Umbilical cord (tissue), 2 donors: ENCODE measurements at places on chromosomes 3 and 15. TPM values are rescaled to one million over a fixed set of nuclear protein-coding genes. Genes with fewer than 3 reads are reported as not detected.
A peak's percentile ranks its signal among the peaks of the same experiment; 100 is the strongest.

The GUCA1C gene
- not detected for total RNA-seq

GRCh38 chr15:88932875-88933330, 19.7 kb upstream of the MFGE8 start:
- DNase-seq = no peak

- DNase-seq = peak; percentile 89
Measured at GRCh38 chr3:65619451-65619881, 419.3 kb downstream of the MAGI1 start.

- DNase-seq = peak; percentile 76
Measured at GRCh38 chr15:69852482-69852881, 245.2 kb downstream of the TLE3 start.

GRCh38 chr15:101320501-101321052, 25.5 kb upstream of the SNRPA1 start:
- DNase-seq = peak; percentile 72

- no peak for DNase-seq
Measured at GRCh38 chr15:69712991-69713390, 260.4 kb downstream of the RPLP1 start.

- DNase-seq = peak; percentile 71
Measured at GRCh38 chr3:171646357-171647133, 163.7 kb downstream of the PLD1 start.

DNA sequence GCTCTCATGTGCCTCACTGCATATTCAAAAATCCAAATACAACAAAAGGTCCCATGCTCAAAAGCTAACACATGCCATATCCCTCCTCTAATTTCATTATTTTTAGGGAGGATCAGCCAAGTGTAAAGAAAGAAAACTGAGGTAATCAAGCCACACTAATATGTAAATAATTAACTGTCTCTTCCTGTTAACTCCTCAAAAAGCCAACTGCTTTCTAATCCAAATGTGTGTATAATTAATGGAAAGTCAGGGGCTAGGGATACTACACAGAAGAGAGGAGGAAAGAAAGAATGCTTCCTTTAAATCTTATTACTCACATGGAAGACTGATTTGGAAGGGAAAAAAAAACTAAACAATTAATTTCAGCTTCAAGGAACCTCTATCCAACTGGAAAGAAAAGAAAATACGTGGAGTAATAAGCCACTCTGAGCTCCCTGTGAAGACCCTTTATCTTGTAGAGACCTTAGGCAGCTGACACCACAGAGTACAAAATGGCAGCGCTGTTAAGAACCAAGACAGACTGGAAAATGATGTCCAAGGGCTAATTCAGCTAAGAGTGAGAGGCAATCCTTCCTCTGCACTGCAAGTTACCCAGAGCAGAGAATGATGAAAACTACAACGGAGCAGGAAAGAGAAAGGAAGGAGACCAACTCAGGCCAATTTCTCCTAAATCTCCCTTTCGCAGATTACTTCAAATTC, 56.8 kb downstream of the ZNF148 start:
- DNase-seq = no peak

GRCh38 chr3:51955893-51956770, 951 bp downstream of the GPR62 start:
- peak; percentile 60 for DNase-seq

DNA sequence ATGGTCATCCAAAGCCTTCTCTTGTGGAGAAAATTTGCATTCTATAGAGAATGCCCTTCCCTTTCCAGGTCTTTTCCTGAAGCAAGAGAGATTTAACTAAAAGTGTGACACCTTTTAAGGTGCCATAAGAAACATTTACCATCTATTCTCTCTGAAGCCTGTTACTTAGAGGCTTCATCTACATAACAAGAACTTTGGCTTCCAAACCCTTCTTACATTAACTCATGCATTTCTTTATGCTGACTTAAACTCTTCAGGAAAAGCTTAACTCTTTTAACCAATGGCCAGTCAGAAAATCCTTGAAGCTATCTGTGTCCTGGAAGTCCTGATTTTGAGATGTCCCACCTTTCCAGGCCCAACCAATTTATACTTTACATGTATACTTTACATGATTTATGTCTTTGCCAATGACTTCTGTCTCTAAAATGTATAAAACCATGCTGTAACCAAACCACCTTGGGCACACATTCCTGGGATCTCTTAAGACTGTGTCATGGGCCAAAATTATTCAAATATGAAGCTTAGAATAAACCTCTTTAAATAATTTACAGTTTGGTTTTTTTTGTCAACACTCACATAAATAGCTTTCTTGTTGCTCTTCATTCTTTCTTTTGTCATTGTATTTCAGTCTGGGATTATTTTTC, 472.6 kb upstream of the NECTIN3 start:
- DNase-seq = no peak
